Keratinocyte (primary cell): ENCODE measurements at places on chromosomes 6 and 20. TPM values are rescaled to one million over a fixed set of nuclear protein-coding genes. Genes with fewer than 3 reads are reported as not detected.

The MAP1LC3A gene
- 1.7 to 2.9 TPM (median 2.2 TPM) in 3 replicates for polyA plus RNA-seq

The CYP39A1 gene
- polyA plus RNA-seq, result 0.77 to 1.6 TPM (median 1.5 TPM) in 3 replicates

The OTOR gene
- not detected in 3 replicates for polyA plus RNA-seq

- DNase-seq, result no peak
- H3K27ac ChIP-seq, result no peak overlapping the region
- no peak overlapping the region for H3K4me3 ChIP-seq
- H3K27me3 ChIP-seq, result no peaks in the 10 kb centered on the region
- no peaks in the 10 kb centered on the region for H3K4me1 ChIP-seq
- no peaks in the 10 kb centered on the region for H3K36me3 ChIP-seq
Observed at GRCh38 chr20:19621072-19621471, 137.0 kb upstream of the RIN2 start.

DNA sequence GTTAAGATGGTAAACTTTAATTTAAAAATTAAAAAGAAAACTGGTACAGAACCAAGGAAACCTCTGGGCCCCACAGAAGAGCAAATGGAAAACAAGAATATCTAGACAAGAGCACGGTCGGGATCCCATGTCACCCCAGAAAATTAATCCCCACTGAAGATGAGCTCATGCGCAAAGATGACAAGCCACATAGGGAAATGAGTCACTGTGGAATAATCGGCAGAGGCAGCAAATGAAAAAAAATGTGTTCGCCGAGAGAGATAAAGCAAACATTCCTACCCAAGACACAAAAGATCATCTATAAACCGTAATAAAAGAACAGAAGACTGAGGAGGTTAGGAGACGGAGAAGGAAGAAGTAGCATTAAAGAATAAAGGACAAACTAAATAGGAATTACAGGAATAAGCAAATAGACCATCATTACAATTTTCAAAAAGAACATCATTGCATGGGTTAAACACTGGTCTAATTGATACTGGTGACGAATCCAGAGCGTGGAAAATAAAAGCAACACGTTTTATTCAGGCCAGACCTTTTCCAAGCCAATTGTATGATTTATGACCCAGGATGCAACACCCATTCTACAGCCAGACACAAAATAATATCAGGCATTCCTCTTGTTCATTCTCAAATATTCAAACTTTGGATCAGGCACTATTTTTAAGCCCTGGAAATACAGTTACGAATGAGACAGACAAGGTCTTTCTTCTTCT, 138.0 kb upstream of the ARID1B start:
- no peak overlapping the region for H3K27ac ChIP-seq
- no peaks in the 10 kb centered on the region for H3K27me3 ChIP-seq
- no peaks in the 10 kb centered on the region for H3K36me3 ChIP-seq

DNA sequence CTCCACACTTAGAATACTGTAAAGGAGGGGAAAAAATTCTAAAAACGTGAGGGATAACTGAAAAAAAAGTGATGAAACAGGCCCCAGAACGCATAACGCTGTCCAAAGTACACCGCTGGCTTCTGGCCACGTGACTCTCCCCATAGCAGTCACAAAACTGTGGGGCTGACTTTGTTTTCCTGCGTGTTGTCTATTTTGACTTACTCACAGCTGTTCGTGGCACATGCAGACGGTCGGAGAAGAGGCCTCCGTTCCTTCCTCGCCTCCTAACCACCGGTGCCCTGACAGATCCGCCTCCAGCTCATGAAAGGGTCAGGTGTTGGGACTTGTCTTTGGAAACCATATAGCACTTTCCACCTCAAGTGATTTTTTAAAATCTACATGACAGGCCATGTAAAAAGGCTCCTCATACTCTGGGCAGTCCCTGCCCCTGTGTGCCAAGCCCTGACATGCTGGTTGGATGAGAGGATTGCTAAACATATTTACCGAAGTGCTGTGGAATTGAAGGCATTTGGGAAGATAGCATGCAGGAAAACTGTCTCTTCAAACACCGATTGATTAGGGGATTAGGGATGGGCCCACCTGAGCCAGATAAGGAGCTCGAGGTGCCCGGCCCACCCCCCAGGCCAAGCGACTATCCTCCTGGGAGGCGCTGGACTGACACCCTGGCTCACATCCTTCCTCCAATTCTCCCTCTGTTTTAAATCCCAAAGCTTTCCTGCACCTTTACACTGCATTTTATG, 54.8 kb downstream of the DACT2 start:
- no peak overlapping the region for H3K4me3 ChIP-seq
- H3K27ac ChIP-seq, result no peak overlapping the region
- no peaks in the 10 kb centered on the region for H3K36me3 ChIP-seq
- H3K27me3 ChIP-seq, result no peaks in the 10 kb centered on the region

GRCh38 chr20:25299806-25300205, 51.9 kb downstream of the PYGB start:
- H3K27ac ChIP-seq, result no peak overlapping the region
- H3K4me1 ChIP-seq, result peaks cover 33% of the 10 kb centered on the region
- H3K36me3 ChIP-seq, result peaks cover 28% of the 10 kb centered on the region
- H3K4me3 ChIP-seq, result no peak overlapping the region

DNA sequence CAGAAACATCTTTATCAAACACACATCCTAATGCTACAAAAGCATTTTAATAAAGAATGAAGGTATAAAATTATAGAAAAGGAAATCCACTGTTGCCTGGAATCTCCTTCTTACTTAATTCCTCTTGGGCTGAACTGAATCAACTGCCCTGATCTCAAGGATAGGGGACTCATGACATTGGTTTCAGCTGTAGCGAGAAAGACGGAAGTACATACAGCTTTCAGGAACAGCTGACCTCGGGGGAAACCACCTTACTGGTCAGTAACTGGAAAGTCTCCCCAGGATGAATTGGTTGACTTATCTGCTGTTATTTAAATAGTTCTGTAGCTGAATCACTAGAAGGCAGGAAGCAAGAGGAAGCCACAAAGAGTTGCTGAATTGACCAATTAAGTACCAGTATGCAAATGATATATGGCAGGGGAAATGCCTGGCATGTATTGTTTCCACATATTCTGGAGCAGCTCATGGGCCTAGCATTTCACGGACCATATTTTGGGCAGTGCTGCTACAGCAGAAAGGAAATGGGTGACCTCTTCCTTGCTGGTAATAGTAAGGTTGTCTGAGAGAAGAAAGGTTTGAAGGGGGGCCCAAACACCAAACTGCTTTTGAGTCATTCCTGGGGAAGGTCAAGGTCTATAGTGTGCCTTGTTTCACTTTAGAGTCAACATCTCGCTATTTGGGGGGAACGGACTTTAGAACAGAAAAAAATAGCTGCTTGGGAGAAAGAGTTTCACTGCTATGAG, 43.7 kb upstream of the MAP7 start:
- peak overlapping the region; percentile 73 for H3K27ac ChIP-seq
- no peaks in the 10 kb centered on the region for H3K27me3 ChIP-seq
- no peak overlapping the region for H3K4me3 ChIP-seq

DNA sequence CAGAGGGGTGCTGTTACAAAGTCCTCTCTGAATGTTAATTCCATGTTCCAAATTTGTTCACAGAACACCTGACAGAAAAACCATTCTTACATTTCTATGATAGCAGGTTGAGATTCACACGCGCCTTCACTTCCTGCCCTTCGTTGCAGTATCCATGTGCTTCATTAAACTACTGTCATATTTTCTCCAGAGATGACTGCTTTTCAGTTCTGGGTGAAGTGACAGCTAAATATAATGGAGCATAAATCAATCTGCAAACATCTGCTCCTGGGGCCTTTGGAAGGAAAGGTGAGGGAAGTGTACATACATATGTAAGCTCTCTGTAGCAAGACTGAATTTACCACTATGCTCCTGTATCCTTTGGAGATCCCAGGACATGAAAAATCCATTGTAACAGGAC, 750.2 kb downstream of the HDGFL1 start:
- no peaks in the 10 kb centered on the region for H3K4me1 ChIP-seq
- no peaks in the 10 kb centered on the region for H3K27me3 ChIP-seq
- no peak overlapping the region for H3K4me3 ChIP-seq
- no peaks in the 10 kb centered on the region for H3K36me3 ChIP-seq
- H3K27ac ChIP-seq, result no peak overlapping the region

- H3K27ac ChIP-seq, result no peak overlapping the region
- no peak overlapping the region for H3K4me3 ChIP-seq
- no peaks in the 10 kb centered on the region for H3K36me3 ChIP-seq
- no peak for DNase-seq
- peaks cover 4% of the 10 kb centered on the region for H3K4me1 ChIP-seq
Observed at GRCh38 chr6:5640614-5641013, 366.1 kb downstream of the NRN1 start.

DNA sequence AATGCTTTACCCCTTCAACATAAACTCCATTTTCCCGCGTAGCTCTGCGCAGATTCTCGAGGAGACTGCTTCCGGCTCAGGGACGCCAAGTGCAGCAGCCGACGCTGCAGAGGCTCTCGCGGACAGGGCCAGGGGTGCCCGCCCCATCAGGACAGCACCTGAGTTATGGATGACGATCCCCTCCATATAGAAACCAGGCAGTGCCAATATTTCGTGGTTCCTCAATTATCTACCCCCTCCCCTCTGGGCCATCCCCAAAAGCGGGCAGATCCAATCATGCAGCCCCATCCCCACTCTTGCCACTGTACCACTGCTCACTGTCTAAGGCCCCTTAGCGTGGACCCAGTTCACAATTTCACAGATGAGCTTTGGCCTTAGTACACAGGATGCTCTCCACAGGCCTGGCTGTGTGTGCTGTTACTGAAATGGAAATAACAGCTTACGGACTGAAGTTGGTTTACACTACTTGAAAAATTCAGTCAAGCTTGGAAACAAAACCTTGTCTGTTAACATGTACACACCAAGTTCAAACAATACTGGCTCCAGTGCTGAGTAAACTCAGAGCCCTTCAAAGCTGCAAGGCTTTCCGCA, 74.5 kb downstream of the DACT2 start:
- no peak for DNase-seq
- no peak overlapping the region for H3K4me3 ChIP-seq
- H3K4me1 ChIP-seq, result no peaks in the 10 kb centered on the region
- H3K27ac ChIP-seq, result no peak overlapping the region

DNA sequence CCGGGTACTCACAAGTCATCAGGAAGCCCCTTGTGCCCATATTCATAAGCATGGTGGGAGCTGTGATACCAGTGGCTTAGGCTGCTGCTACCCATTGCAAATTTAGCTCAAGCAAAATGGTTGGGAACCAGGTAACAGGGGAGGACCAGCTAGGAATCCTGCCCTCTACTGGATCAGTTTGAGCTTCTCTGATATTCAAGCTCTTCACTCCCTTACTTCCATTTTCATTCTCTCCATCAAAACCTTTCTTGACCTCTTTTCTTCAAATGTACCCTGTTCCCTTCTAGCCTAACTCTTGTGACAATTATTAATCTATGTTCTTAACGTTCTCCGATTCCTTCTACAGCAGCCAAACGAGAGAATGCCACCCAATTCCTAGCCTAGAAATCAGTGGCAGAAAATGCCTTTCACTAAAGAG, 9.7 kb downstream of the NOL7 start:
- no peaks in the 10 kb centered on the region for H3K4me1 ChIP-seq
- H3K27ac ChIP-seq, result no peak overlapping the region
- H3K36me3 ChIP-seq, result peaks cover 41% of the 10 kb centered on the region
- no peak for DNase-seq
- H3K27me3 ChIP-seq, result no peaks in the 10 kb centered on the region

DNA sequence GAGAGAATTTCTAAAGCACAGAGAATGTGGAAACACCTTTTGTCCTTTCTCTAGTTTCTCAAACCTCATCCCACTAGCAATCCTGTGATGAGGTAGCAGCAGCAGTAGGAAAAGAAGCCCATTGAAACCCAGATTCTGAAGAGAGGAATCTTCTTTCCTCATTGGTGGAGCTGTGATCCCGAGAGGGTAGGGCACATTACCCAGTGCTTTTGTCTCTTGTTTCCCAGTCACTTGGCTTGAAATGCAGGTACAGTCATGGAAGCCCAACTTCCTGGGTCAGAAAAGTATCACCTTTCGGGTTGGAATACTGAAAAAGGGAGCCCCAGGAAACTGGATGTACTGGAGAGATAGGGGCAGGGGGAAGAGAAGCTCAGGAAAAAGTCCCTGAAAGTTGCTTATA, 417.4 kb downstream of the TBC1D32 start:
- H3K36me3 ChIP-seq, result no peaks in the 10 kb centered on the region
- no peak overlapping the region for H3K4me3 ChIP-seq
- DNase-seq, result no peak
- H3K27me3 ChIP-seq, result no peaks in the 10 kb centered on the region

DNA sequence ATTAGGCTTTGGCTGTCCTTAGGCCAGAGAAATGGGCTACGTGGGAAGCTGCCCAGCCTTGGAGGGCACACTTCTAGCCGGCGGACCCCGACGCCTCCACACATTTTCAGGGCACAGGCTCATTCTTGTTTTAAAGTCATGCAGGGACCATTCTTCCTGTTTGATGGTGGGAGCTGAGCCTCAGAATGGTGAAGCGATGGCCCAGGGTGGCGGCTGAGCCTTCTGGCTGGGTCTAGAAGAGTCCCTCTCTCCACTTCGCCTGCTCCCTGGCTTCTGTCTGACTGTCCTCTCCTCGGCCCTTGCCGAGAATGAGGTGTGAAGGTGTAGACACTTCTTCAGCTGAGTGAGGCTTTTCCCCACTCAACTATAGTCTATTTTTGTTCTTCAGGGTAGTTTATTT, 114.4 kb downstream of the SULF2 start:
- no peak overlapping the region for H3K4me3 ChIP-seq
- peaks cover under 1% of the 10 kb centered on the region for H3K4me1 ChIP-seq
